Colonic mucosa (tissue), 4 donors: ENCODE measurements at places on chromosomes 16 and 17.

- no peak for DNase-seq
Observed at GRCh38 chr16:81620796-81621195, 158.3 kb upstream of the PLCG2 start.

- DNase-seq: no peak
Observed at GRCh38 chr16:49986351-49987124, 38.5 kb upstream of the CNEP1R1 start.

GRCh38 chr17:59492091-59492451 lies 73.3 kb upstream of the DHX40 start:
- no peak for DNase-seq

GRCh38 chr17:28663723-28664122 lies 1.7 kb downstream of the SUPT6H start:
- DNase-seq: no peak

- DNase-seq: no peak
Observed at GRCh38 chr17:57099165-57099564, 14.1 kb downstream of the AKAP1 start.

GRCh38 chr17:7262192-7262934 lies at the start of gene CLDN7:
TSS of gene CLDN7 (minus strand) at chr17:7262478. CDS start at chr17:7262043, 435 bp downstream.
- peak; percentile 96 for DNase-seq

GRCh38 chr16:366476-366875 lies 3.9 kb downstream of the MRPL28 start:
- DNase-seq: no peak

DNA sequence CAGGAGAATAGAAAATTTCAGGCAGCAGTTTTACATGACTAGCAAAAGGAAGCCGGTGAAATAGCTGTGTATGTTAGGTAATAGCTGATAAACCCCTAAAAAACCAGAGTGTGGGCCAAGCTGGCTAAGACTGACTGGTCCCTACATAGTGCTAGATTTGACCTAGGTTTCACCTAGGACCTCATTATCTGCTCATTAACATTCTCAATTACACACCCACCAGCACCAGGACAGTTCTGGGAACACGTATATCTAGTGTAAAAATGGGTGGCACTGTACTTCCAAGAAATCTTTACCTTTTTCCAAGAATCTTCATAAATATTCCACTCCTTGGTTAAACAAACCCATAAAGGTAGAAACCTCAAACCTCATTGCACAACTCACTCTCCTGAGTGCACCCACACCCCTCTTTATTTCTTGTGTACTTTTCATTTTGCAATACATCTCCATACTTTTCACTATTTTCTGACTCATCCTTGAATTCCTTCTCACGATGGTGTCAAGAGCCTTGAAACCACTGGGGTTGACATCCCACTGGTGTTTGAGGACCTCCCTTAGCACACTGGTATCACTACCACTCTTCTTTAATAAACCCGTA lies 262.7 kb upstream of the KCNJ16 start:
- no peak for DNase-seq

- DNase-seq: no peak
Observed at GRCh38 chr16:2756288-2757015, 4.0 kb downstream of the SRRM2 start.

DNA sequence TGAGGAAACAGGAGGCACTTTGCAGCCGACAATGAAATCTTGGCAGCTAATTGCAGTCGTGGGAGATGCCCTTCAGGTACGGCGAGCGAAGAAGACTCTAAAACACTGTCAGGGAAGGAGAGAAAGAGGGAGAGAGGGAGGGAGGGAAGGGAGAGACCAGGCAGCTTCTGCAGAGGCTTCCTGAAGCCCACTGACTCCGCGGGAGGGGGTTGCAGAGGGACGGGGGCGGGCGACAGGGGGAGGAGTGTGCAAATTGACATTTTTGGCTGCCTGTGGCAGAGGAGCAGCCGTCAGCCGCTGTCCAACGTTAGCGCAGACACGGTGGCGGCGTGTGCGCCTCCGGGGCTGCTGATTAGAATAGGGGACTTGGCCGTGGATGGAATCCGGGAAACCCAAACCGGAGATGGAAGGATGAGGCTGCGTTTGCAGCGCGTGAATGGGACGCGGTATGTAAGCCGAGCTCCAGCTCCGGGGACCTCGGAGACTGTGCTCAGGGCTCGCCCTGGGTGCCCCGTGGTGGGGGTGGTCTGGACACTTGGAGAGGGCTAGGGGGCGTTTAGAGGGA lies 849.1 kb upstream of the RBFOX1 start:
- no peak for DNase-seq

DNA sequence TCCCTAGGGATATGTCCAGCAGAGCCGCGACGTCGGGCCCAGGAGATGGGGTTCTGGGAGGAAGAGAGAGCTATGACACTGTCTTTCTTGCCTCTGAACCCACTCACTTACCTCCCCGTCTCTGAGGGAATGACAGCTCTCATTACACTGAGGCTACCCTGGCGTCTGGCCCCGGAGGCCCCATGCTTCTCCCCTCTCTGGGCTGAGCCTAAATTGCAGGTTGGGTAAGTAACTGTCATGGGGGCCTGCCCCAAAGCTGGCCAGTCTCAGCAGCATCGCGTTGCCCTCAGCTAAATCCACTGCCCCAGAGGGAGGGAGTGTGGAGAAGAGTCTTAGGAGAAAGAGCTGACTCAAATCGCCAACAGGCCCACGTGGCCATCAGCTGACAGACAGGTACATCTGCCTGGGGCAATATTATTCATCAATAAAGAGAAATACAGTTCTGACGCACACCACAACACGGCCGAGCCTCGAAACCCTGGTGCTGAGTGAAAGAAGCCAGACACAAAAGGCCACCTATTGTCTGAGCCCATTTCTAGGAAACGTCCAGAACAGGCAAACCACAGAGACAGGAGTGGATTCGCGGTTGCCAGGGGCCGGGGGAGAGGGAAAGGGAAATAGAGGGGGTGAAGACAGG lies 156.4 kb downstream of the C16orf95 start:
- no peak for DNase-seq

DNA sequence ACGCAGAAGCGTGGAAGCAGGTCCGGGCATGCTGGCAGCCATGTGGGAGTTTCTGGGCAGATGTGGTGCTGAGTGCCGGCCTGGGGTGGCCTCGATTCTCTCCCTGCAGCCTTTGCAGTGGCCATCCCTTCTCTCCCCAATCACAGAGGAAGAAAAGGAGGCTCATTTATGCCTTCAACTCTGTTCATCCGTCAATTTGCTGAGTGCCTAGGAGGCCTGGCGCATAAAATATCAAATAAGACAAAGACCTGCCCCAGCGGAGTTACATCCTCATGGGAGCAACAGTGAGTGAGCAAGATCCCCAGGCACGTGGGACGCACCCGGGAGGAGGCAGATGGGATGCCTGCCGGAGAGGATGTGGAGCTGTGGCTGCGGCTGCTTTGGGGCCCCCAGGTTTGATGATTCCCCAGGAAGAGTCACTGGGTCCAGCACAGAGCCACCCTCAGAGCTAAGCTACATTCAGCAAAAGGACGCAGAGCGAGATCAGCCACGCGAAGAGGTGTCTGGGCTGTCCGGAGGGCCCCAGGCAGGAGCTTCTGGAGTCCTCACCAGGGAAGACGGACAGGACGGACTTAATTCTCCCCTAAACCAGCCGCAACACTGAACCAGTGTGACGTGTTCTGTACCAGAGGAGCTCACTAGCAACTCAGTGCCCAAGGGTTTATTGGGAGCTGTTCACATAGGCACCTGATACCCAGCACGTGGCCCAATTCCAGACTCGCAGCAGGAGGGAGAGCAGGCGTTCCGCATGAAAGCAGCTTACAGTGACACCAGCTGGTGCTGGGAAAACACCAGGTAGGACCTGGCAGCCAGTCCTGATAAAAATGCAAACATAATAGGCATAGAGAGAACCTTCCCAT lies 11.3 kb downstream of the CA5A start:
- DNase-seq: no peak

- DNase-seq: no peak
Observed at GRCh38 chr17:75754378-75755204, 10.4 kb downstream of the GALK1 start.

GRCh38 chr17:512926-513325 lies 160.3 kb upstream of the RPH3AL start:
- DNase-seq: no peak

DNA sequence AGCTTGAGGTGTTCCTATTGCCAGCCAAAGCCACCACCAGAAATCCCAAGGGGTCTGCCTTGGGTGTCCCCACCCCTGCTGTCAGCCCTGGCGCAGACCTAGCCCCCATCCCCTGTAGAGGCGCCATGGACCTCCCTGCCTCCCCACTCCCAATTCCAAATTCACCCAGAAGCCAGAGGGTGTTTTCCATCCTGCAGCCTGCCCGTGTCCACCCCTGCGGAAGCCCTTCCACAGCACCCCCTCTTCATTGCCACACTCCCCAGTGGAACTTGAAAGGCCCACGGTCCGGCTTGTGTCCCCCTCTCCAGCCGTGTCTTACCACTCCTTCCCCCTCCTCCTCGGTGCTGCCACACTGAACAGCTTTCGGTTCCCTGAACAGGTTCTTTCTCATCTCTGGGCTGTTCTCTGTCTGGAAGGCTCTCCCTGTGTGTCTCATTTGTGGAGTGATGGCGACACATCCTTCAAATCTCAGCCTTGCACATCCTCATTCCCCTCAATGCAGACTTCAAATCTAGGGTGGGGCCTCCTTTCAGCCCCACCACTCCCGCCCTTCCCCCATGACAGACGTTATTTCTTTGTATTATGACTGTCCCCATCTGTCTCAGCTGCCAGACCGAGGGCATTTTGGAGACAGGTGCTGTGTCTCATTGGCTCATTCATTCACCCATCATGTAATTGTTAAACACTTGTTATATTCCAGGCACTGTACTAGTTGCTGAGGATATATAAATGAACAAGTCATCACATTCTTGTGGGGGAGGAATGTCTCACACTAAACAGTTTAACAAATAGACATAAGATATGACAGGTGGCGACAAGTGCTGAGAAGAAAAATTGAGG lies 36.3 kb downstream of the ADGRG5 start:
- no peak for DNase-seq

DNA sequence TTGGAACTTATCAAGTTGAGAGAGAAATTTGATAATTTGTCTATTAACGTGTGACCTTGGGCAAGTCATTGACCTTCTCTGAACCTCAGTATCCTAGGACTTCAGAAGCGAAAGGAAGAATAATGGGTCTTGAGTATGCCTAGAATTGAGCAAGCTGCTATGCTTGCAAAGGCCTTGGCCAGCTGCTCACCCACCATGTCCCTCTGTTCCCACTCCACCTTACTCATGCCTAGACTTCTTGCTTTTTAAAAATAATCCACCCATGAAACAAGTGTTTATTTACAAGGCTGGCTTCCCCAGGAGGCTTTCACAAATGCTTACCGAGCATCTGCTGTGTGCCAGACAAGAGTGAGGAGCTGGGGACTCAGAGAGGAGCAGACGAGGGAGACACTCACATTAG lies 590.6 kb downstream of the MAF start:
- DNase-seq: no peak

GRCh38 chr17:77466140-77466539 lies 325.4 kb downstream of the SEC14L1 start:
- no peak for DNase-seq

GRCh38 chr16:2039274-2040031 lies 8.2 kb downstream of the NTHL1 start:
- peak; percentile 79 for DNase-seq
